Cerebellum (tissue), 4 donors: ENCODE measurements at places on chromosomes 4 and X. TPM values are rescaled to one million over a fixed set of nuclear protein-coding genes. Genes with fewer than 3 reads are reported as not detected.

HHIP gene
- 10.6 TPM for total RNA-seq

PCSK1N gene
- 35.7 TPM for total RNA-seq

GRCh38 chr4:173039617-173040577, 128.7 kb upstream of the GALNT7 start:
- DNase-seq: no peak

- no peak for DNase-seq
These were observed 96.7 kb downstream of the AREG start for GRCh38 chr4:74541667-74542066.

GRCh38 chr4:71020611-71021010, 27.2 kb downstream of the DCK start:
- DNase-seq: no peak

- no peak for DNase-seq
These were observed 111.7 kb downstream of the AMER1 start for GRCh38 chrX:64093761-64094160.

- DNase-seq: no peak
These were observed 115.7 kb upstream of the MAGEB16 start for GRCh38 chrX:35682476-35682875.

- DNase-seq: no peak
These were observed 20.6 kb downstream of the SH3D19 start for GRCh38 chr4:151304755-151305154.

DNA sequence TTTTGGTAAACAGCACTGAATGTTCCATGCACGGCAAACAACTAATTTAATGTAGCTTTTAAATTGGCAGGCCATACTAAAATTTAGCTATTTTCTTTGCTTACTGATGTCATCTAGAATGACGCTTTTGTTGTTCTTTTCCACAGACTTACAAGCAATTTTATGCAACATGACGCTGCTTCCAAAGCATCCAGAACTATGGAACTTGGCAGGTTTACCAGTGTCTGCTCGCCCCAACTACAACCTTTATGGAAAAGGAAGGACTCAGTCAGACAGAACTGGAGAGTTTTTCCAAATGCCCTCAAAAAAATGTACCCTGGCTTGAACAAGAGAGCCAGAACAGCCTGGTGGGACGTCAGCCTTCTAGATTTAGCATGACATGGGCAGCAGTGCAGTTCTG, 58.7 kb downstream of the ANOS1 start:
- DNase-seq: no peak

- DNase-seq: no peak
These were observed 98.0 kb downstream of the TBL1X start for GRCh38 chrX:9562851-9563250.

DNA sequence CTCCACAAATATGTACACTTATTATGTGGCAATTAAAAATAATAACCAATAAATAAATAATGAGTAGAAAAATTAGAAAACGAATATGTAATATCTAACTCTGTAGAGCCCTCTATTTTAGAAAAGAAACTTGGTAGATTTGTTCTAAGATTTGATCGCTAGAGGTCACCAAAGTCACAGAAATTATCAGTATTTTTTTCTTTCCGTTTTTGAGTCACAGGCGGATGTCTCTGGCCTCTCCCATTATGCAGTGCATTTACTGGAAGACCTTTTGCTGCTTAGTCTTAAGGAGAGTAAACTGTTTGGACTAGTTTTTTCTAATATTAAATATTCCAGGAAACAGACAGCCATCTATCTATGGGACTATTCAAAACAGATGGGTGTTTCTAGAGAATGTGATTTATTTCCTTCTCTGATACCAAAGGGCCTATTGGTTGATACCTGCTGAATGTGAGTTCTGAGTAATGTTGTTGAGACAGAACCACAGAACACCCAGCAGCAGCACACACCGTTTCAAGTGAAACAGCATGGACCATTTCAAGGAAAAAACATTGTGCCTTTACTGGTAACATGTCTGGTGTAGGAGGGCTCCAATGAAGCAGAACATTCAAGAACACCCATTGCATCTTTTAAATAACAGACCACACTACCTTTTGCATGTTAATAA, 34.0 kb upstream of the GYPA start:
- peak; percentile 21 for DNase-seq
